GM12892 (cell line): ENCODE measurements at places on chromosomes 1 and 21.

- no peak for DNase-seq
Measured at GRCh38 chr1:2592672-2593071, 6.1 kb downstream of the PRXL2B start.

GRCh38 chr1:116483481-116484309 lies 87.1 kb downstream of the CD58 start:
- no peak for DNase-seq

- DNase-seq = no peak
Measured at GRCh38 chr1:33905241-33905640, 41.4 kb downstream of the HMGB4 start.

- DNase-seq = no peak
Measured at GRCh38 chr1:10515301-10515975, 40.7 kb downstream of the PEX14 start.

DNA sequence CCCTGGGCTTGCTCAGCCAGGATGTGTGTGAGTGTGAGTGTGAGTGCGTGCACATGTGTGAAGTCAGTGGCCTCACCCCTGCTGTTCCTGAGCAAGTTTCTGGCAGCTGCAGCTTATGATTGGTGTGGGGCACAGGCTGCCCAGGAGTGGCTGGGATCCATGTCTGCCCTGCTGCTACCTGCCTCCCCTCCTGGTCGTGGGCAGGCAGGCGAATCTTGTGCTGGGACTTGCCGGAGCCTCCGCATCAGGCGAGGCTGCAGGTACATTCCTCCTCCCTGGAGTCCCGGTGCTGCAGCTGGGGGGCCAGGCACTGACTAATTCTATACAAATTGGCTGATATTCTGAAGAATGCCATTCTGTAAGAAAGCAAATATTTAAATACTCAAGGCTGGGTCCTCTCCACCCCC lies 85.6 kb upstream of the WNT4 start:
- no peak for DNase-seq

- no peak for DNase-seq
Measured at GRCh38 chr1:30507401-30508174, 215.8 kb downstream of the MATN1 start.

DNA sequence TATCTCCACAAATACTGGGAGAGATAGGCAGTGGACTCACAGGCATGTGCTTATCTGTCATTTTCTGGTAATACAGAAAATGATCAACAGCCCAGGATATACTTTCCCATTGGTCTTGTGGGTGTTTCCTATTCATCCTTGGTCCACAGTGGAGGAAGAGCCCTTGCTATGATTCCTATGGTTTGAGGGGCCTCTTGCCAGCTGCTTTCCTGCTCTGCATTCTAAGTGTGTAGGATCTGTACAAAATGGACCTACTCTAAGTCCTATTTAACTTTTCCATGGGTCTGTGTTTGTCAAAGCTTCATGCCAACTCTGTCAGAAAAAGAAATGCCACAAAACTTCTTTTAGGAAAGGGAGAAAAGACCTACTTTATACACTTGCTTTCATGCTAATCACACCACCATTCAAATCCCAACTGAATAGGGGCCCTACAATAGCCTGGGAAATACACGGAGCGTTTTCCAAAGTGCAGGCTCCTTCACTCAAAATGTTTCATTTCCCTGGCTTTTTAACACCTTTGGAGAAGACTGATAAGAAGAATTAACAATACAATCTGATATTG lies 16.4 kb downstream of the PLPP3 start:
- no peak for DNase-seq
